T1000 (cell line): ENCODE measurements at places on chromosomes 11 and 22.
A peak's percentile ranks its signal among the peaks of the same experiment; 100 is the strongest.

GRCh38 chr11:35418282-35419183 lies 825 bp downstream of the SLC1A2 start:
- DNase-seq: no peak

DNA sequence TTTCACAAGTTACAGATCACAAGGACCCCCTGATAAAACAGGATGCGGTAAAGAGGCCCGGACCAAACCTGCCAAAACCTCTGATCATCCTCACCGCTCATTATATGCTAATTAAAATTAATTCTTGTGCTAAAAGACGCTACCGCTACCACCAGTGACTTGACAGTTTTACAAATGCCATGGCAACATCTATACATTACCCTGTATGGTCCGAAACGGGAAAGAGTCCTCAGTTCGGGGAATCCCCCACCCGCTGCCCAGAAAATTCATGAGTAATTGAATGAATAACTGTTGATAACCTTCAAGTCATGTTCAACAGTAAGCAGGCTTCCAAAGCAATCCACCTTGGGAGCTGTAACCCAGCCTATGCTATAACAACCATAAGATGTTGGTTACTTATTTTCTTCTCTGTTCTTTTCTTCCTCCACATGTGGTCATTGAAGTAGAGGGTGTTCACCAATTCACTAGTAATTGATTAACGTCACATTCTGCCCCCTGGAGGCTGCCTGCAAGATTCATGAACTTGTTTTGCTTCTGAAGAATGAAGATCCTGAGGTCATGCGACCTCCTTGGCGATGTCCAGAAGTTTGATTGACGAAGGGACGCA lies 20.6 kb downstream of the APOBEC3H start:
- no peak for DNase-seq

DNA sequence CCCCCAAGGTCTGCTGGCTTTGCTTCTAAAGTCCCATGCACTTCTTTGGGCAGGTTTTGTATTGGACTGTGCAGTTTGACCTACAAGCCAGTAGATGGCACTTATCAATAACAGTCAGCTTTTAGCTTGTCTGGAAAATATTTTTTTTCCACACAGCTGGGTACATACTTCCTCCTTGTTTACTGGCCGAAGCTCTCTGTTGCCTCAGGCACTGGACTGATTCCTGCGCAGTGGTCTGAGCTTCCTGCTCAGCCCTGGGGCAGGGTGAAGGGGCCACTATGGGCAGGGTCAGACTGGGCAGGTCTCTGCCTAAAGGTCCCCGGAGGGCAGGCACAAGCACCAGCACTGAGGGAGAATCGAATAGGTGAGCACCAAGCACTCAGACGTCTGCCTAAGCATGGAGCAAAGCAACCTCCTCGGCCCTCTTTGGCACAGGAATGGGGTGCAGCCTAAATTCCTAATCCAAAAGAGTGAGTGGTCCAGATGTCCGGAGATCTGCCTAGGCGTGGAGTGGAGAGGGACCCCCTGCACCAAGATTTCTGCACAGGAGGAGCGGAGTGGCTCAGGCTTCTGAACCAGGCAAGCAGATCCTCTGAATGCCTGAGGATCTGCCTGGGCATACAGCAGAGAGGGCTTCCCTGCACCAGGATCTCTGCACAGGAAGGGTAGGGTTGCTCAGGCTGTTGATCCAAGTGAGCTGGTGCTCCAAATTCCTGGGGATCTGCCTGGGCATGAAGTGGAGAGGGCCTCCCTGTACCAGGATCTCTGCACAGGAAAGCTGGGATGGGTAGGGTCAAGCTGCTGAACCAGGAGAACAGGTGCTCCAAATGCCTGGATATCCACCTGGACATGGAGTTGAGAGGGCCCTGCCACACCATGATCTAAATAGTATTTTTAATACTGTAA lies 105.9 kb upstream of the C11orf58 start:
- DNase-seq: no peak

DNA sequence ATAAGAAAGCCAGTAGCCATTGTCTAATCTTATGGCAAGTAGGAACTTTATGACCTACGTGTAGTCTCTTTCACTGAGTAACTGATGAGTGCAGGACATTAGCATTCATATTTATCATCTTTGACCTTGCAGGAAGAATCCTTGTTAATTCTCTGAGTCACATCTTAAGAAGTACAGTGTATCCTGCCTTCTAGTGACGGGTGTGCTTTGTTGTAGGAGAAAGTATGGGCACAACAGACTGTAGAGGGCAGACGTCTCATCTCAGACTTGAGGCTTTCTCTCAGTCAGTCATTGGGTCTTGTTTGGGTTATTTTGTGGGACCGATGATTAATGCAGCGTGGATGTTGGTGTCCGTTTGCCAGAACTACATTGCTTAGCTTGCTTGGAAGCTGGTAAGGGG lies 6.8 kb downstream of the RNF214 start:
- peak; percentile 51 for DNase-seq

DNA sequence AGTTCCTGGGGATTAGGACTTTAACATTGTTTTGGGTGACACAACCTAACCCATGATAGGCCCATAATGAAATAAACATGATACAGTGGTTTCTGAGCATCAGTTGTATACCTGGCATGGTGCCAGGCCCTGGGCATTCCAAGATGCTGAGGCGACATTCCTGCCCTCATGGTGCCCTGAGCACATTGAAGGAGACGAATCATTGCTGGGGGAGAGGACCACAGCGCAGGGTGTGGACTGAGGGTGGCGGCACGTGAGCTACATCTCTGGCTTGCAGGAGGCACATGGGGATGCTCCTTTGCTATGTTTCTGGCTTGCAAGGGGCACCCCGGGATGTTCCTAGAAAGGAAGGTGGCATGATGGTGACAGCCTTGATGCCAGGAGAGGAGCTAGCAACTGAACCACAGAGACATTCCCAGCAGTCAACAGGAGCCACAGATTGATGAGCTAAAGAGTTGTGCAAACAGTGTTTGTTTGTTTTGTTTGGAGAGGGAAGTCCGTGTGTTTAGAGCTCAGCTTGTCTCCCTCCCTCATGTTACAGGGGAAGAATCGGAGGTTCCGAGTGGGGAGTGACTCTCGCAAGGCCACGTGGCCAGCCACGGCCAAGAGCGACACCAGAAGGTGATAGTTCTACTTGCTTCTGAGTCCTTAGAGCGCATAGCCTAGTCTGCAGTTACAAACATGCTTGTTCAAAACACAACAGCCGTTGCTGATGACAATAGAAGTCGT lies 106.4 kb downstream of the MIAT start:
- peak; percentile 51 for DNase-seq

DNA sequence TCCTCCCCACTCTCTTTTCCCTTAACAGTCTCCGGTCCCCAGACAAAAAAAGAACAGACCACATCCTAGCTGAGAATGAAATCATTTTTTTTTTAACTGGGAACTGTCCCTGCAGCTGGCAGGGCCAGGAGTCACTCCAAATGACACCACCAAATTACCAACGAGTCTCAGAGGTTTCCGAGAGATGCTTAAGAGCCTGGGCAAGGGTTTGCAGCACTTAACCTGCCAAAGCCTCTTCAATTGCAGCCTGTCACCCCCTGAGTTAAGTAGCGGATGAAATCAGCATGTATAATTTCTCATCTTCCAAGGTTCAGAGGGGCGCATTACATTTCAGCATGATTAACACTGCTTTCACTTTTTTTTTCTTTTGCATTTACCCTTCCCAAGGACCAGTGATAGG lies 71.8 kb downstream of the TENM4 start:
- DNase-seq: no peak

DNA sequence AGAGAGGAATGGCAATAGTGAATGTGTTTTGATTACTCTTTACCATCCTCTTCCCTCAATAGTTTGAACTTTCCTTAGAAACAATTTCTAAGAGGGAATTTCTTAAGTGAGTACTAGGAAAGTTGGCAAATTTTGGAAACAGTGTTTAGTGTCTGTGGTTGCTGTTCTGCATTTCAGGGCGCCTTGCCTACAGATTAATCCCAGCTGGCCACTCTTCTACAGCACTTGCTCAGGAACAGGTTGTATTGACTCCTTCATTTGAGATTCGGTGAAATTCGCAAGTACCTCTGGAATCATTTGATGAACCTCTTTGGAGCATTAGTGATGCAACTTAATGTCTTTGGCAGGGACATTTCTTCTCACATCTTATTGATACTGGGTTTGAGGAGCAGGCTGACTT lies 28.3 kb downstream of the JAM3 start:
- no peak for DNase-seq

DNA sequence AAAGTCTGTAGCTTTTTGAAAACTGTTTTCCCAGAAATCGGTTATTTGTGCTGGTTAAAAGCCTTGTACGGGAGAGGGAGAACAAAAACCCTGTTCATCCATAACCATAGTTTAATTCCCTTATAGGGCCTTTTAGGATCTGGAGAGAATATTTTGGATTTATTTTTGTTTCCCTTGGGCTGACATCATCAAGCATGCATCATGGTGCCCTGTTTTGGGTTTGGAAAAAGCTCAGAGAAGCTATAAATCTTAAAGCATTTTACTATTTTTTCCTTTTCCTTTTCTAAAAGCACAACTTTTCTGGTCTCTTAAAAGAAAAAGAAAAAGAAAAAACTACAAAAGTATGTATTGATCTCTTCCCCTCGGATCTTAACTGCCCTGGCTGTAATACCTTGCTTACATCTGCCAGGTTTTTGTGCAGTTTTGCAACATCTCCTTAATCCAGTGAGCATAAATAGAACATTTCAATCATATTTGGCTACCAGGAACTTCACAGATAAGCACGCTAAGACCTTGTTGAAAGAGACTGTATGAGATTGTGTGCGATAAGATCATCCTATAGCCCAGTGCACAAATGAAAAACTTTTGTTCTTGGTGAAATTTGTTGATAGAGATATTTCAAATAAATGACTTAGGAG lies 88.0 kb downstream of the ZBTB16 start:
- DNase-seq: no peak

GRCh38 chr22:23133922-23134321 lies 7.9 kb downstream of the RSPH14 start:
- no peak for DNase-seq

DNA sequence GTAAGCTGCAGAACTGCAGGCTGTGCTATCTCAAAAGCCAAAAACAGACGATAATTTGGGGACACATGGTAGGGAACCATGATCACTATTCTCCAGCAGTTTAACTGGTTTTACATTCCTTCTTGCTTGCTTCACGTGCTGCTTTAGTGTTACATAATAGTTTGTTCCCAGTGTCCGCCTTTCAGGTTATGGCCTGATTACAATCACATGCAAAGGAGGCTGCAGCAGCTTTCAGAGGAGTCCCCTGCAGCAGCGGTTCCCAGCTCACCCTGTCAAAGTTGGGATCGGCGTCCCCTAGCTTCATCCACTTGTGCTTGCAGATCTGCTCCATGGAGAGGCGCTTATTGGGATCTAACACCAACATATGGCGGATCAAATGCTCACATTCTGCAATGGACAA lies 39.2 kb upstream of the APOA1 start:
- no peak for DNase-seq

DNA sequence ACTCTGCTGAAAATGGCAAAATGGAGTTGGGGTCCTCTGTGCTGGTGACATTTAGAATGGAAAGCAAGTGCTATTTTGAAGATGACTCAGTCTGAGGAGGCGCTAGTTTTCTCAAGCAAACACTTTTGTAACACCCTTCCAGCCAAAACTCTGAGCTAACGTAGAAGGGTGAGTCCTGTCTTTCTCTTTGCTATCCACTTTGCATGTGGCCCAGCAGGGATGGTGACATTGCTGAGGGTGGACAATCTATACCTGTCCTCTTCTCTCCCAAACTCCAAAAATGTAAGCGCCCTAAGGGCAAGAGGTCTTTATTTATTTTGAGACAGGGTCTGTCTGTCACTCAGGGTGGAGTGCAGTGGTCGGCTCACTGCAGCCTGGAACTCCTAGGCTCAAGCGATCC lies 3.6 kb upstream of the KAT5 start:
- DNase-seq: no peak

DNA sequence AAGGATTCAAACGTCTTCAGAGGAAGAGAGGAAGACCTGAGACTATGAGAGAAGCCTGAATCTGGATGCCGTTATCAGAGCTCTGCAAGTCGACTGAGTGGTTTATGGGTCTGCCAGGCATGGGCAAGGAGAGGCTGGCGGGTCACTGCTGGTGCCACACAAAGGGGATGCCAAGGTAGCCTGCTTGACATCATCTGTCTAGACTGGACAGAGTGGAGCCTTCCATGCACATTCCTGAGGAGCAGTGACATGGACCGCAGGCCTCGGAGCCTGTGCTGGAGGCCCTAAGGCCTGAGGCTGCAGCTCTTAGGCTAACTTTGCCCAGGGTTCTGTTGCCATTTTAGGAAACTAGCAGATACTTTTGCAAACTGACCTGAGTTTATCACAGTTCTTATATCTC lies 127.4 kb downstream of the WT1 start:
- no peak for DNase-seq

GRCh38 chr11:30432178-30432577 lies 109.3 kb downstream of the ARL14EP start:
- no peak for DNase-seq

DNA sequence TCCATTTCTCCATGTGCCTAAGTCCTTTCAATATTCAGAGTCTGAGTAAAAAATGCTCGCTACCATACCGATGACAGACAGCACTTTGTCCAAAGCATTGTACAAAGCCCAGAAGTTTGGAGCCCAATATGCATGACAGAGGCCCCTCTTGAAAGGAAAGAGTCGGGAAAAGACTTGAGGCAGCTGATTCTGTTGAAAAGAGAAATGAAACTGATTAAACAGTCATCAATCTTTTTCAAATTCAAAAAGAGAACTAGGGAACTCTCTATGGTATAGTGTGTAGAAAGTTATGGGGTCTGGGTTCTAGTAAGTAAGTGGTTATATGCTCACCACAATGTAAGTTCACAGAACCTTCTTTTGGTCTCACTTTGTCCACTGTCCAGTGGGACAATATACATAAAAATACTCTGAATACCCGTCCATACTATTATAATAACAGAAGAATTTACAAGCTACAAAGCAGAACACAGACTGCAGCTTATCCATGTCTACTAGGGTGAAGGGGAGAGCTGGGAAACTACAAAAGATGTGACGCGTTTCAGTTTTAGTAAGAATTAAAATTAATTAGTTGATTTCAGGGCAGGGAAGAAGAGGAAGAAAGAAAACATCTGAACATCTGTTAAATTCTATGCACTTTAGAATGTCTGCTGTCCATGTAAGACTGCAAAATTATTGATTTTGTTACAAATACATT lies 26.7 kb downstream of the ALG8 start:
- DNase-seq: no peak

- no peak for DNase-seq
Observed at GRCh38 chr22:39459681-39460080, 2.9 kb downstream of the MGAT3 start.
